ENCODE measurements at places on chromosomes 2 and 18.

- DNase-seq = no peak
Observed at GRCh38 chr2:195320413-195320973, 336.5 kb upstream of the SLC39A10 start.

DNA sequence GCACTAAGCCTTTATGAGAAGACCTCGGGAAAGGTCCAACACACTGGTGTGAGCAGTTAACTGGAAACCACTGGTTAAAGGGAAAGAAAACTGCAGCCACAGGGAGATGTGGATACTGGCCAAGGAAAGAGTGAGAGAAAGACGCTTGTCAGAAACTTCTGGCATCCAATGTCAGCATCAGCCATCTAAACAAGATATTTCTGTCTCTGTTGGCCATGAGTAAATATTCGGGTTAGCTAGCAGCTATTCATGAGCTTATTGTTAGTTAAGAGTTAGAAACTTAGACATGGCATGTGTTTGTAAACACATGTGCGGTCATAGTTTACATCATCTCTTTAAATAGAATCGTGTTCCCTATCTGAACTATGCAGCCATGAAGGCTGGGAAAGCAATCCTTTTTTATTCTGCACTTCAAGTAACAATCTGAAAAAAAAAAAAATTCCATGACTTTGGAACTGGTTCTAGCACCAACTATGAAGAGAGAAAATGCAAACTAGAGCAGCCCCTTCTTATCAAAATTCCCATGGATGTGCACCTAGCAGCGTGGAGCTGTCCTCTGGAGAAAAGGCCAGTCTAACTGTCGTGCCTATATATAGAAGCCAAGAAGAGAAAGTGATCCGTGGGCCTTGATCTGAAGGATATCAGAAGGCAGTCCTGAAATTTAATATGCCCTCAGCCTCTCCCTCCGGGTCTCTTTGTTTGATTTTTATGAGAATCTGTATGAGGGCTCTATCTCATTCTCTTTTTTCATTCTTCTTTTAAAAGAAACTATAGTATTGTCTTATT lies 84.0 kb upstream of the RFX8 start:
- DNase-seq = no peak

DNA sequence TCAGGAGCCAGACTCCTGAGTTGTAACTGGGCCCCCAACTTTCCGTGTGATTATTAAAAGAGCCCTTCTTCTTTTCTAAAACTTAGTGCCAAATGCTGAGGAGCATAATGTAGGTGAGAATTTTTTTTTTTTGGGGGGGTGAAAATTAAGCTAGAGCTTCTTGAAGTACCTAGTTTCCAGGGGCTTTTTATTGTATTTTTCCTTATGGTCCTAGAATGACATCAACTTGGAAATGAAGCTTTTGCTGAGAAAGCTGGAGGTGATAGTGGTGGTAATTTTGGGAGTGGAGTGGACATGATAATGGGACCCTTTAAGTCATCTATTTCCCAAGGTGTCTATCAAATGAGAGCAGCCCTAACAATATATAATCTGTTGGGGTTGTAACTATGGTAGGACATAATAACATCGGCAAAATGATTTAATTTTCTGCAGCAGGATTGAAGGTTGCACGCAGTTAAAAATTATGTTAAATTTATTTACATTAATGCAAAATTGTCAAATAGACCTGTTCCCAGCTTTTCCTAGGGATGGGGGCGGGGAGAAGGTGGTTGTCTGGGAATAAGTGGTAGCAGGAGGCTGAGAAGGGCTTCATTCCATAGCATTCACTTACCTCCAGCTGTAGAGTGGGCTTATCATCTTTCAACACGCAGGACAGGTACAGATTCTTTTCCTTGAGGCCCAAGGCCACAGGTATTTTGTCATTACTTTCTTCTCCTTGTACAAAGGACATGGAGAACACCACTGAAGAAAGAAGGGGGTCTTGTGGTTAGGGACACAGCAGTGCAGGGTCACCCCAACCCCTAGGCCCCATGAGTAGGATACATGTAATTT lies 5.7 kb downstream of the IL1B start:
- DNase-seq = no peak

DNA sequence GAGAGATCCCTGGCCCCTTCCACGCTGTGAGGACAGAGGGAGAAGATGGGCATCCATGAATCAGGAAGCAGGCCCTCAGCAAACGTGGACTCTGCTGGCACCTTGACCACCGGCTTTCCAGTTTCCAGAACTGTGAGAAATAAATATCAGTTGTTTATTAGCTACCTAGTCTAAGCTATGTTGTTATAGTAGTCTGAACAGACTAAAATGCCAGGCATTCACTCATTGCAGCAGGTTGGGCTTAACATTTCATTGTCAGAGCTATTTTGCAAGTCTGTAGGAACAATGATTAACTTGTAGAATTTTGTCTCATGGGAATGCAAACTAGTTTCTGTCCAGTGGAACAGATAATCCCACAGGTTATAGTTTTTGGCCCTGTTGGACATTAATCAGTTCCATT lies 24.8 kb upstream of the TBC1D8 start:
- DNase-seq = no peak
